Colonic mucosa (tissue), 4 donors: ENCODE measurements at places on chromosomes 2 and 18. TPM values are rescaled to one million over a fixed set of nuclear protein-coding genes. Genes with fewer than 3 reads are reported as not detected.

- DNase-seq = peak; percentile 69
Measured at GRCh38 chr2:25228848-25229278, 60.5 kb upstream of the POMC start.

DNA sequence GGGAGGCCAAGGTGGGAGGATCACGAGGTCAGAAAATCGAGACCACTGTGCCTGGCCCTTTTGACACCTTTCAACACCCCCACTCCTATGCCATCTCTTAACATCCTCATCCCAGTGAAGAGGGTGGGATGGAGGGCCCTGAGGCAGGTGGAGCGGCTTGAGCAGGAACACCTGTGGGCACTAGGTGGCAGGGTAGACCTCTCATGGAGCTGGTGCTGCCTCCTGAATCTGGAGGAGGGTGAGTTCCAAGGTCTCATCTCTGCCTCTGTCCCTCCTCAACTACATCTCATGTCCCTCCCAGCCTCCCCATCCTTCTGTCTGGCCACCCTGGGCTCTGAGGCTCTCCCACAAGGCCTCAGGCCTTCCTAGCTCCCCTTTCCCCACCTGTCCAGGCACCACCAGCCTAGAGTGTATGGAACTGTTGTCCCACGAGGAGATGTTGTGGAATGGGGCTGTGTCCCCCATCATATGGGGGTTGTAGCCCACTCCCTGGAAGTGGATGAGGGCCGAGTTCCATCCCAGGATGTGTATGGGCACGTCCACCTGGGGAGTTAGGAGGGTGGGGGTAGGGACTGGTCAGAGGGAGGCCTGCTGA is 17.0 kb upstream of the CRYBA2 start:
- DNase-seq = no peak

- no peak for DNase-seq
Measured at GRCh38 chr18:50231621-50232020, 34.7 kb downstream of the CFAP53 start.

- no peak for DNase-seq
Measured at GRCh38 chr2:176812246-176812775, 400.3 kb upstream of the HNRNPA3 start.

DNA sequence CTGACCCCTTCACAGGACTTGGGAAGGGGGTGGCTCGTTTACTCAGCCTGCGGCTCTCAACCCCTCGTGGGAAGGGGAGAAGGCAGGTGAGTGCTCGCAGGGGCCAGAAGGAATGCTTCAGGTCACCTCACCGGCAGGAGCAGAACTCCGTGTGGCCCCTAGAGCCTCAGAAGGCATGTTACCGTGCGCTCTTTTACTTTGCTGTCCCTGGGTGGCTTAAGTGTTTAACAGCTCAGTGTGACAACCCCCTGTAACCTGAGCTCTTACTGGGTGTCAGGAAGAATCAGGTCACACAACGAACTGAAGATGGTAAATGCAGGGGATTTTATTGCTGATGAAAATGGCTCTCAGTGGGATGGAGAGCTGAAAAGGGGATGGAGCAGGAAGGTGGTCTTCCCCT is 1235.4 kb downstream of the LRP1B start:
- DNase-seq = no peak

DNA sequence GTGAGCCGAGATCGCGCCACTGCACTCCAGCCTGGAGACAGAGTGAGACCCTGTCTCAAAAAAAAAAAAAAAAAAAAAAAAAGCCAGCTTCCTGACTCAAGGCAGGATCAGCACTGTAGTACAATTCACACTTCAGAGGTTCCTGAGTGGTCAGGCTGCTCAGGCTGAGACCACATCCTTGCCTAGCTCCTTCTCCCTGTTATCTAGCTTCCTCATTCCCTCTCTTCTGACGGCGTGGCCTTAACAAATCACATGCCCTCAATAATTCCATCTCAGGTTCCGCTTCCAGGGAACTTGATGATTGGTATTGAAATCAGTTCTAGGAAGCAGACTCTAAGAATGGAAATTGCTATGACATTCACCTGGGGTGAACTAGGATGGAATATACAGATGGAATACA is 29.8 kb upstream of the KDM3A start:
- DNase-seq = no peak

- DNase-seq = peak; percentile 15
Measured at GRCh38 chr18:49647496-49648168, 85.8 kb downstream of the LIPG start.

Gene PSMA8
- not detected for total RNA-seq

GRCh38 chr2:75561566-75562512 is 1.1 kb upstream of the EVA1A start:
- no peak for DNase-seq

GRCh38 chr2:121044412-121044811 is 240.6 kb downstream of the TFCP2L1 start:
- DNase-seq = peak; percentile 42

DNA sequence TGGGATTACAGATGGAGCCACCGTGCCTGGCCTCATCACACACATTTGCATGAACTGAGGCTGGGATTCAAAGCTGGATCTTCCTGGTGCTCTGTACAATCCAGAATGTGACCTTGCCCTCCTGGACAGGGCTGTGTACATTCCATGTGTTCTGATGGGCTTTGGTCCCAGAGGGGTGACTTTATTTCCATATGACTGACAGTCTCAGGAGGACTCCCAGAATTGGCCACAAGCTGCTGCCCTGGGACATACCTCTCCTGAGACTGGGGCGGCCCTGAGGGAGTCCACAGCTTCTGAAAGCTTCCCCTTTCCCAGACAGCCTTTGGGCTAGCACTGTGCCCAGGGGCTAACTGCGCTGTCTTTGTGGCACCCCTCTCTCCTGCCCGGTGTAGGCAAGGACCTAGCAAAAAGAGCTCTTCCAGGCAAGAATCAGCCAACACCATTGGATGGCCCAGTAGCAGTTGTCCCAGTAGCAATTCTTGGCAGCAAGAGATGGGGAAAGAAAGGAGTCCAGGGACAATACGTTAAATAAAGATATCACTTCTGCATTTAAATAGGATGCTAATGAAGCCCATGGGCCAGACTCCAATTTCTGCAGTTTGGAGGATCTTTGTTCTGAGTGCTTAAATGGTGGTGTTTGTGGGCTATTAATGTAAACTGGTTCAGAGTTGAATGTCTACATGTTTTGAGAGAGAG is 26.4 kb upstream of the ZNF532 start:
- DNase-seq = no peak

DNA sequence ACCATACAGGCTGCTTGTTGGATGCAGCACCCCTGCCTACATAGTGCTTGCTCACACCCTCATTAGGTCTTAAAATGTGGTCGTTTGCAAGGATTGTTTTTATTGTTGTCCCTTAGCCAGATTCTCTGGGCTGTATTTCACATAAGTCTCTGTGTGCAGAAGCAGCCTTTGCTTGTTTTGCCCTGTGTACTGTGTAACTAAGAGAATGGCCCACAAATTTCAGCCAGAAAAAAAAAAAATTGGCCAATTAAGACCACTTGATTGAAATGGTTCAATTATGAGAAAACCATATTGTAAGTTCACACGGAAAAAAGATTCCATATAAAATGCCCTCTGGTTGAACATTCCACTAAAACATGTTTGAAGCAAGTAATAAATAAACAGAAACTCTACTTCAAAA is 377.1 kb upstream of the SOX11 start:
- no peak for DNase-seq

Gene CHRND
- not detected for total RNA-seq

GRCh38 chr2:160295519-160296207 is 95.6 kb upstream of the ITGB6 start:
- DNase-seq = no peak

- no peak for DNase-seq
Measured at GRCh38 chr2:153967248-153967973, 95.7 kb downstream of the GALNT13 start.

DNA sequence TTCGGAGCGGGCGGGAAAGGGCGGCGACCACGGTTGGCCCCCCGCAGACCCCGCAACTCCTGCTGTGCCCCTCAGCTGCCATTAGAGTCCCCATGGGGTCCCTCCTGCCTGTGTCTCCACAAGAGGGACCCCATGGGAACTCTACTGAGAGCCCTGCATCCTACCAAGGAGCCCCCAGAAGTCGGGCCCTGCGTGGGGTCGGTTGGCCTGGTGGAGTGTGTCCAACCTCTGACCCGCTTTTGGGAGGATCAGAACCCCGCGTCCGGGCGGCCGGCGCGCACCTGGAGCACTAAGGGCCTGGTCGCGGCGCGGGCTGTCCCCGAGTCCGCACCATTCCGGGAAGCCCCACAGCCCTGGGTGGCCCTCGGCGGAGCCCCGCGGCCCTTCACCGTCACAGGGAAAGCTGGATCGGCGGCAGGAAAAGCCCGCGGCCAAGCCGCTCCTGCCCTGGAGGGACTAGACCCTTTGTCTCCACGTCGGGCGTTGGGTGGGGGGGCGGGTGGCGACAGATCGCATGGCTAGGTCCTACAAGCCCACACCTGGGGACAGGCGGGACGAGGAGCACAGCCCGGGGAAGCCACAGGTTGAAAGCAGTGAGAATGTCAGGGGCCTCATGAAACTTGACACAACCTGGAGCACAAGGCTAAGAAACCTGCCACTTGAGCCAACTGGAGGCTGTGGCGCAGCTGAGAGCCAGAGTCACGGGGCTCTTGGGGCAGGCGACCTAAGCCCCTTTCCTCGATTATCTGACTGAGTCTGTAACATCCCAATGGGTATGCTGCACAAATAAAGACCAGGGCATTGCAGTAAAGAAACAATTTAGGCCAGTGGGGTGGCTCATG is 11.2 kb upstream of the CXXC1 start:
- no peak for DNase-seq

Gene PRSS56
- not detected for total RNA-seq

Gene IFIH1
- 16.1 TPM for total RNA-seq

Gene LNPK
- total RNA-seq = 48.4 TPM
